ENCODE measurements at places on chromosomes 4 and X.

GRCh38 chrX:49958727-49959485 is 36.5 kb downstream of the CLCN5 start:
- no peak for DNase-seq

- no peak for DNase-seq
Observed at GRCh38 chrX:9440116-9440844, 24.6 kb upstream of the TBL1X start.

- DNase-seq: no peak
Observed at GRCh38 chr4:77044461-77045150, 31.2 kb downstream of the CCNI start.

GRCh38 chr4:7760228-7760627 is 179.4 kb downstream of the AFAP1 start:
- no peak for DNase-seq

DNA sequence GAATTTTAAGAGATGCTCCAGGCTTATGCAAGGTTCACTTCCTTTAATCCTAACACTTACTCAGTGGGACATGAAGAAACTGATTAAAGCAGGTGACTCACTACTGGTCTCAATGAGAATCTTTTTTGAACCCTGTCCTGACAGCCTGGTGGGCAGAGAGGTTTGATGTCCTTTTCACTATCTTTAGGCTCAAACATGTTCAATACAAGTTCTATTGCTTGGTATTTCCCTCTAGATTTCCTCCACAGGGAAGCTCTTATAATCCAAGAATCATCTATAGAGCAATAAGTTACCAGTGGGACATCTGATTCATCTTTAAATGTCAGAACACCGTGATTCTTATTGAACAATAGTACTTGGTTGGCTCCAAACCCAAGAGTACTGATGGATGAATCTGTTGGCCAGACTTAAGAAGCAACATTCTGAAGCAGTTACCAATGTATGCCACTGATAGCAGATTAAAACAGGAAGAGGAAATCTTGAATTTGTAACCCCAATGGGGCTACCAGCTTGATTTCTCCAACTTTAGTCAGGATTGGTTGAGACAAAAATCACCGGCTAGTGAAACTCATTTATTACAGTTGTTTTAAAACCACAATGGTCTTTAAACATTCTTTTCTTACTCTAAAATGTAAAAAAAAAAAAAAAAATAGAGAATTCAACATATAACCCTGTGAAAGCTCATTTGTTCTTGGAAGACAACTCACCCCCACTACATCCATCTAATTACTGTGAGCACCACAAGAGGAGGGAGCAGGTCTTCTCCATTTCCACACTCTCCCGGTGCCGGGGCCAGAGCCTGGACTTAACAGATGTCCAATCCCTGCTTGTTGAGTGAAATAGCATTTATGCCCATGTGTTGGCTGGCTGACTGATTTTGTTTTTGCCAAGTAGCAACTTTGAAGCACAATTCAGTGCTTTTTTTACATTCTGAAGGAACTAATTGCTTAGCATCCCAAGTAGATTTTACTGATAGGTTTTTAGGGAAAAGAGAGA is 43.3 kb downstream of the FGFBP1 start:
- DNase-seq: no peak

All from T-helper 17 cell (primary cell).